ENCODE measurements at places on chromosomes 2 and 18.

DNA sequence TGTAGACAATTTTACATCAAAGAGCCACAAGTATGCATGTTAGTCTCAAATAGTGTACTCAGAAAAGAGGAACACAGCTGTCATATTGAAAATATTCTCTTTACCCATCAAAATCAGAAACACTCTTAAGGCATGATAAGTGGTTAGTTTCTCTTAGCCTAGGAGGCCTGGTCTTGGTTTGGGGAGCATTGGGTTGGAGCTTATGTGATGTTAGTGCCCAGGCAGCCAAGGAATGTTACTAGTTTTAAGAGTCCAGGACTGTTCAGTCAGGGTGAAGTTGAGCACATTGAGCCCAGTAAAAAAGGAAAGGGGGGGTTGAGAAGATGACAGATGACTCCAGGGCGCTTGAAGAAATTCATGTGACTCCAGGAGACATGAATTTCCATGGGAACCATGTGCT lies 340.6 kb downstream of the HRH4 start:
- DNase-seq, result no peak

GRCh38 chr2:207767461-207768167 lies 2.1 kb downstream of the FZD5 start:
- DNase-seq, result no peak

- DNase-seq, result no peak
Measured at GRCh38 chr2:209147981-209148380, 275.9 kb upstream of the MAP2 start.

DNA sequence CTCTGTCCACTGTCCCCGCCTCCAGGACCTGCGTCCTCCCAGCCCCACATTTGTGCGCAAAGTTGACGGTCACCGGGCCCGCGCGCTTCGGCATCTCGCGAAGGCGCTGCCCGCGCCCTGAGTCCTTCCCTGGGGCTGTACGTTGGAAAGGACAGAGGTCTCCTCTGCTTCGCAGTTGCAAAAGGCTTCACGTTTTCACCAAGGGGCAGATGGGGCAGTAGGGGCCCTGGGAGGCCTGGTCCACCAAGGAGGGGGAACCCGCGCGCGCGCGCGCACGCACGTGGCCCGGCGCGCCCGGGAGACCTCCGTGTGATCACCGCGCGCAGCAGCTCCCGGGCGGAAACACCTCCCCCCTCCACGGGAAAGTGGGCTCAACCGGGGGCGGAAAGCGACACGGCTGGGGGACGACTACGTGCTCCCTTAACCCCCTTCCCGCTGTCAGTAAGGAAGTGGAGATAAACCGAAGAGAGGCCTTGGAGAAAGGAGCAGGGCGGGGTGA lies 21.9 kb downstream of the TEX44 start:
- DNase-seq, result no peak

DNA sequence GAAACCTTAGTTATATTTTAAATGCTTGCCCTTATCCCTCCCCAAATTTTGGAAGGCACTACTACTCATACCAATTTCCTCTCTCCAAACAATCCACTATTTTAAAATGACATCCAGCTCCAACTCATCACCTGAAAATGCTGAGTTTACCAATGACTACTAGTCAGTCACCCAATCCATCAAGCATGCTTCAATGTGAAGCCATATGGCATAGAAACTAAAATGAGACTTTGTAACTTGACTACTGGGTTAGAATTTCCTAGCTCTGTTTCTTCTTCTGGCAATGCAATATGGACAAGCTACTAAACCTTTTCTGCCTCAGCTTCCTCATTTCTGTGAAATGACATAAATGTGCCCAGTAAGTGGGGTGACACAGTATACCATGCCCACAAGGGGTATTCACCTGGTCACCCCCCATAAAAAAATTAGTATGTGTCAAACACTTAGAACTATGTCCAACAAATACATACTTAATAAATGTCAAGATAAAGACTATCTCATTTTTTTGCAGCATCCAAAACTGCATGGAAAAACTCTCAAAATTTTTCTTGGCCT lies 10.0 kb upstream of the STPG4 start:
- DNase-seq, result no peak

DNA sequence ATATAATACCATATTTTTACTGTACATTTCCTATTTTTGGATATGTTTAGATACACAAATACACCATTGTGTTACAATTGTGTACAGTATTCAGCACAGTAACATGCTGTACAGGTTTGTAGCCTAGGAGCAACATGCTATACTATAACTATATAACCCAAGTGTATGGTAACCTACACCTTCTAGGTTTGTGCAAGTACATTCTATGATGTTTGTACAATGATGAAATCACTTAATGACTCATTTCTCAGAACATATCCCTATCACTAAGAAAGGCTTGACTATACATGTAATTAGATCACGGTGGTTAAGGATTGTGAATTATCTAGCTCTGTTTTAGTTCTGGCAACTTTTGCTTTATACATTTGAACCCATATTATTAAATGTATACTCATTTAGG lies 31.3 kb downstream of the NPHP1 start:
- no peak for DNase-seq
